ENCODE measurements at places on chromosomes 12 and 14.

DNA sequence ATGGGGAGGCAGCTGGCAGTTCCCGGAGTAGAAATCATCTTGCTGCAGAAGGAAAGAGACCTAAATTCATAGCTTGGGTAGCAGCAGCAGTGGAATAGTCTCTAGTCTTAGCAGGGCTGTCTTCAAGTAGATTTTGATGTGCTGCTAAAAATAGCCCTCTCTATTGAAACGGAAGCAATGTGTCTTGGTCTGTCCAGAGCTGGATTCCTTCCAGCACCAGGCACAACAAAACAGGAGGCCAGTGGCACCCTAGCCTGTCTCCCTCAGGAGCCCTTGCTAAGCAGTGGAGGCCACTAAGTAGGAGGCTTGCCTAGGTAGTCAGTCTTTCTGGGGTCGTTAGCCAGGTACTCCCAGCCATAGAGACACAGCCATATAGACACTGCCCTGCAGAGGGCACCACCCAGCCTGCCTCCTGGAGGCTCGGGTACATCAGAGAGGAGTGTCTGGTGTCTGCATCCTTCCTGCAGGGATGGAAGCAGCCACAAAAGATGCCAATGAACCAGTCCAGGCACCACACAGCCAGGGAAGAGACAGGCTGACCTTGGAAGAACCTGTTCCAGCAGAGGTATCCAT lies 97.5 kb downstream of the CRACR2A start:
- DNase-seq, result no peak

- no peak for DNase-seq
Observed at GRCh38 chr12:4802841-4803240, 82.6 kb downstream of the GALNT8 start.

DNA sequence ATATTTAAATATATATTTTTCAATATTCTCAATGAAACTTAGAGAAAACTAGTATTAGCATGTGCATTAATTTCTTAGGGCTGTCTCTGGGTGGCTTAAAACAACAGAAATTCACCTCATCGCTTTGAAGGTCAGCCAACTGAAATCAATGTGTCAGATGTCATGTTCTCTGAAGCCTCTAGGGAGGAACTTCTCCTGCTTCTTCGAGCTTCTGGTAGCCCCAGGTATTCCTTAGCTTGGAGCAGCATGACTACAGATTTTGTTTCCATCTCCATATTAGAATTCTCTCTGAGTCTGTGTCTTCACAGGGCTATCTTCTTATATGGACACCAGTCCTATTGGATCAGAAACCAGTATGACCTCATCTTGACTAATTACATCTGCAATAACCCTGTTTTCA lies 221.5 kb downstream of the PDZRN4 start:
- no peak for DNase-seq

- DNase-seq, result no peak
Observed at GRCh38 chr12:113942209-113942608, 23.9 kb downstream of the RBM19 start.

DNA sequence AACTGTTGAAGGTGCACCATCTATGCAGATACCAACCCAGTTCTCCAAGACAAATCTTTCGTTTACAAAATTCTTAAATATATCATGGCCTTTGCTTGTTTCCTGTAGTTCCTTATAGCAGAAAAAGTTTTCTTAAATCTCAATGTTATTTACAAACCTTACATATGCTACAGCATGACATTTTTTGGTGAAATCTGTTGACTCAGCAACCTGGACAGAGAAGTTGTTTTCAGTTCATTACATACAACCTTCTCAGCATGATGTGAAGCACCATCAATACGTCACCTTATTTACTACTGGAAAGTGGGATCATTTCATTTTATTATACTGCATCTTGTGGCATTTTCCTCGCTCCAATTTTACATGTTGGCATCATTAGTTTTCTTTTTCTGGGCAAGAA lies 231.9 kb downstream of the SLC16A7 start:
- no peak for DNase-seq

GRCh38 chr12:7047306-7047705 lies 13.2 kb upstream of the C1S start:
- DNase-seq, result no peak

DNA sequence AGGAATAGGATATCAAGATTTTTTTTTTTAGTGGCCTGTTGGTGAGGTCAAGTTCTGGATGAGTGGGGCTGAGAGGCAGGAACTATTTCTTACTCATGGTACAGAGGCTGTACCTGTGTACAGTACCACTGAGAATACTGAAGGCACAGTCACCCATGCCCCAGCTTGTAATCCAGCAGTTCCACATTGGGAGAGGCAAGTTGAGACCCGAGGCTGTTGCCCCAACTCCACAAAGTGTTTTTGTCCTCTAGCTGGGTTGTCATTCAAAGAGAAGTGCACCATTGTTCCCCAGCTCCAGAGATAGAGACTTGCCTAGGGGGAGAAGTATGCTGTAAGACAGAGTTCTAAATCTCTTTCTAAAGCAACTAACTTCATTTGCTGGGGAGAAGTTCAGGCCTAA lies 38.7 kb downstream of the ARID2 start:
- no peak for DNase-seq

GRCh38 chr14:35403603-35404448 lies 723 bp downstream of the NFKBIA start:
- DNase-seq, result peak; percentile 97

DNA sequence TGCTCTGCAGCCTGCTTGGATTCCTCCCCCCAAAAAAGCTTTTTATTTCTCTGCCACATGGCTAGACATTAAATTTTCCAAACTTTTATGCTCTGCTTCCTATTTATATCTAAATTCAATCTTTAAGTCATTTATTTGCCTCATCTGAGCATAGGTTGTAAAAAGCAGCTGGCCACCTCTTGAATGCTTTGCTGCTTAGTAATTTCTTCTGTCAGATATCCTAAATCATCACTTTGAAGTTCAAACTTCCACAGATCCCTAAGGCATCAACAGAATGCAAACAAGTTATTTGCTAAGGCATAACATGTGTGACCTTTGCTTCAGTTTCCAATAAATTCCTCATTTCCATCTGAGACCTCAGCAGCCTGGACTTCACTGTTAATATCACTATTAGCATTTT lies 209.6 kb downstream of the FSCB start:
- no peak for DNase-seq

DNA sequence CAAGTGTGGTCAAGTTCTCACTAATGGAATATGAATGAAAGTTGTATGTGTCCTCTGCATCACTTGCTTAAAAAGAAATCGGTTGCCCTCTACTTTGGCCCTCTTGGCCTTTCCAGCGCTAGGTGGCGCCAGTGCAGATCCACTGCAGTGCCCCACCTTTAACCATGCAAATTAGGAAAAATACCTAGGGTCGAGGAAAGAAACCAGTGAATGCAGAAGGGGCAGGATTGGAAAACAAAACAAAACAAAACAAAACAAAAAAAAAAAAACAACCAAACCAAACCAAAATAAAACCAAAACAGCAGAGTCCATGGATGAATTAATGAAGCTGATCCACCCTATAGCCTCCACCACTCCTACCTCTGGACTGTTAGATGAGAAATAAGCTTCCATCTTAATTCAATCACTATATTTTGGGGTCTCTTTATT lies 12.9 kb upstream of the NEMF start:
- DNase-seq, result peak; percentile 71

GRCh38 chr12:96335270-96335669 lies 65.0 kb downstream of the CDK17 start:
- DNase-seq, result no peak

DNA sequence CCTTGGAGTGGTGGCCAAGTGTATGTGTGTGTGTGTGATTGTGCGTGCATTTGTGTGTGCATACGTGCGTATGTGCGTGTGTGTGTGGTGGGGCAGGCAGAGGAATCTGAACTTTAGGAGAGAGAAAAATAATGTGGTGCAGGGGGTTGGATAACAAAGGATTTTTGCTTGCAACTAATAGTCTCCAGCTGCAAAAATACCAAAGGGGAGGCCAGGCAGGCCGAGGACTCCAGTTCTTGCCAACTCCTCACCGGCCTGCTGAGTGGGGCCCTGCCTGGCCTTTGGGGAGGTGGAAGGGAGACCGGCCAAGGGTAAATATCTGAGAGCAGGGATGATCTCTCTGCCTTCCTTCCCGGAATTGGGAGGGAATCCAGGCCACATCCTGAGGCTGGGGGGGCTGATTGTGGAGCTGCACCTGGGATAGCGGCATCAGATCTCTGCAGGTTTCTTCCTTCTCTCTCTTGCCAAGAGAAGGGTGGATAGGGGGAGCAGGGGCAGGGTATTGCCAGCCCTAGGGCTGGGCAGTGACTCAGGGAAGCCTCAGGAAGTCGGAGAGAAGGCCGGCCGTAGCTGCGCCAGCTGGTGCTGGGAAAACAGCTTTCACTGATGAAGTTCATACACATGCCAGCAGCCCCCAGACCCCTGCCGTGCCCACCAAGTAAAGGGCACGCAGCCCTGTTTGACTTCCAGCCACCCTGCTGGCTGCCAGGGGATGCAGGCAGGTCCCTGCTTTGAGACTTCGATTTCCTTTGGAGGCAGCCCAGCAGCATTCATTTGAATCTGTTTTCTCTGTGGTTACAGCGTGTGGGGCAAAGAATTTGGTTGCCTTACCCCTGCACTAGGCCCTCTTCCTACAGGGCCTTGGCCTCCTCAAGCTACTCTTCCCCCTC lies 4.6 kb upstream of the LRP1-AS start:
- no peak for DNase-seq

DNA sequence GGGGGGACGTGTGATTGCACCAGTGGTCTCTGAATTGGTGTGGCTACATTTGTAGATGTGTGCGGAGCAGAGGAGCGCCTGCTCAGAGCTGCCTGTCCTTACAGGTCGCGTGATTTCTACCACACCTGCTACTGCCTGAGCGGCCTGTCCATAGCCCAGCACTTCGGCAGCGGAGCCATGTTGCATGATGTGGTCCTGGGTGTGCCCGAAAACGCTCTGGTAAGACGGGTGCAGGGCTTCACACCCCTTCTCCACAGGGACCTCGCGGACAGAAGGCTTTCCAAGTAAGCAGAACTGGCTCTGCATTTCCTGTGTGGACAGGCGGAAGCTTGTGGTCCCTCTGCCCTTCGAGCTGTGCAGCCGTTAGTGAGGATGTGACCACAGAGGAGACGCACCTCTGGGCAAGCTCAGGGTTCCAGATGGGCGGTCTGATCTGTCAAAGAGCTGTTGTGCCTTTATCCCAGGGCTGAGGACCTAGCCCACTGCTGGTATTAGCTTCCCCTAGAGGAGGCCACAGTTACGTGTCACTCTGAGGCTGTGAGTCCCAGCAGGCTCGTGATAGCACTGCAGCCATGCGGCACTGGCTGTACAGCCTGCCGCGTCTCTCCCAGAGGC lies 47.7 kb downstream of the MAX start:
- DNase-seq, result no peak

DNA sequence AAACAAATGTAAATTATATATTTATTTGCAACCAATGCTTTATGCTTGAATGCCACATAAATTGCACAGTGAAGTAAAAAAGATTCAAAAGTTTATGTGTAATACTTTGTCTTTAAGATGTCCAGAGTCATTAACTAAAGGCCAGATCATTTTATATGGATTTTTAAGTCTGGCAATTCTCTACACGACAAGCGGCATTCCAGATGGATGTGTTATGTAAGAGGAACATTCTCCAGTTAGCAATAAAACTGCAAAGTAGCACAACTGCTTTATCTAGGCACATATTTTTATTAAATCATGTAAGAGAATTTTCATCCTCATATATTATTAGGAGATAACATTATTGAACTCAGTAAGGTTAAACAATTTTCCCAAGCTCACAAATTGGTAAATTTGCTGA lies 1717.7 kb upstream of the SEL1L start:
- no peak for DNase-seq

- DNase-seq, result no peak
Observed at GRCh38 chr14:86521031-86521730, 991.2 kb downstream of the FLRT2 start.

GRCh38 chr12:84661786-84662185 lies 250.8 kb downstream of the SLC6A15 start:
- no peak for DNase-seq

- DNase-seq, result no peak
Observed at GRCh38 chr12:109944561-109945359, 44.7 kb downstream of the TCHP start.

DNA sequence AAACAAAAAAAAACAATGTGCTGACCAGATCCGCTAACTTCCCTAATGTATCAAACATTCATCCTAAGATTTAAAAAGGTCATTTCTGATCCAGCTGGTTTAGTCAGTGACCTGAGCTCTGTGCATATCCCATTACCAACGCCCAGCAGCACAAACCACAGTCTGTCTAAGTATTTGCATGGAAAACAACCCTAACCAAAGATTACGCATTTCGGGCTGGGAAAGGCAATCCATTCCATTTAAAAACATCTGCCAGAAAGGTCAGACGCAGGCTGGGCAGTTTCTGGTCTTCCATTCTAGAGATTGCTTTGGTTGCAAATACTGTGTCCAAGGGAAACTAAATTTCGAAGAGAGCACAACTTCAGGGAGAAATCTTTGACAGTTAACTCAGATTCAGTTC lies 234.9 kb downstream of the FLRT2 start:
- DNase-seq, result no peak

- DNase-seq, result no peak
Observed at GRCh38 chr14:91171291-91171690, 57.4 kb downstream of the DGLUCY start.

DNA sequence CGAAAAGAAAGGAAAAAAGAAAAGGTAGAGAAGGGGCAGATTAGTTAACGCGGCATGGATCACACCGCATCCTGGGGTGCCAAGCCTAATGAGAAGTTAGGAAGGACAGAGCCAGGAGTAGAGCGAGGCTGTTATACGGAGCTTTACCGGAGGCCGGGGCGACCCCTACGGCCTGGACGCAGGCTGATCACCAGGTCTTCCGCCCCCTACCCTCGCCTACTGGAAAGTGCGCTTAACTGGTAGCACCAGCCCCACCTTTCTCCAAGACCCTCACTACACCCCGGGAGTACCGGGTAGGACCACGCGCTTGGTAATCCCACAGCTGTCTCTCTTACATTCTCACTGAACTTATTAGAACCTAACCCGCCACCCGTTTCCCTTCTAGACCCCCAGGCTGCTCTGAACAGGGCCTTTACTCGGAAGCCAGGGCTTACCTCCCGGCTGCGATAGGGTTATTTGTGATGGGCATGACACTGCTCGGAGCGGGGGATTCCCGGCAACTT lies 33.8 kb downstream of the WBP11 start:
- no peak for DNase-seq

GRCh38 chr12:4908684-4909409 lies 858 bp upstream of the KCNA1 start:
- DNase-seq, result no peak

GRCh38 chr12:15984097-15984800 lies 73.1 kb downstream of the DERA start:
- no peak for DNase-seq

- no peak for DNase-seq
Observed at GRCh38 chr14:30082486-30082885, 154.8 kb upstream of the PRKD1 start.

Measured in CD8-positive, alpha-beta T cell (primary cell).